ENCODE measurements at places on chromosomes 4 and X.
A peak's percentile ranks its signal among the peaks of the same experiment; 100 is the strongest.

DNA sequence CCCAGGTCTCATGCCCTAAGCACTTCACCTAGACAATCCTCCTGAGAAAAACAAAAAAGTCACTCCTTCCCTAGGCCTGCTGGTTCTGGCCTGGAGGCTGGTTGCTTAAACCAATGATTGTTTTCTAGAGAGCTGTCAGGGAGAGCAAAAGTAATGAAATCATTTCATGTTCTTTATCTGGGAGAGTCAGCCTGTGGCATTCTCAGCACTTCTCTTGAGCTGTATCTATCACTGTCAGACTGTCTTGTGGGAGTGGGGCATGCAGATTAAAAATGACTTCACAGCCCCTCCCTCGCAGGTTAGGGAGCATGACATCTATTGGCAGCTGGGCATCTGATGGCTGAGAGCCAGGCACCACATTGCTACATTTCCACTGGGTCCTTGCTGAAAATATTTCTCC lies 20.4 kb upstream of the TMEM154 start:
- DNase-seq: no peak

DNA sequence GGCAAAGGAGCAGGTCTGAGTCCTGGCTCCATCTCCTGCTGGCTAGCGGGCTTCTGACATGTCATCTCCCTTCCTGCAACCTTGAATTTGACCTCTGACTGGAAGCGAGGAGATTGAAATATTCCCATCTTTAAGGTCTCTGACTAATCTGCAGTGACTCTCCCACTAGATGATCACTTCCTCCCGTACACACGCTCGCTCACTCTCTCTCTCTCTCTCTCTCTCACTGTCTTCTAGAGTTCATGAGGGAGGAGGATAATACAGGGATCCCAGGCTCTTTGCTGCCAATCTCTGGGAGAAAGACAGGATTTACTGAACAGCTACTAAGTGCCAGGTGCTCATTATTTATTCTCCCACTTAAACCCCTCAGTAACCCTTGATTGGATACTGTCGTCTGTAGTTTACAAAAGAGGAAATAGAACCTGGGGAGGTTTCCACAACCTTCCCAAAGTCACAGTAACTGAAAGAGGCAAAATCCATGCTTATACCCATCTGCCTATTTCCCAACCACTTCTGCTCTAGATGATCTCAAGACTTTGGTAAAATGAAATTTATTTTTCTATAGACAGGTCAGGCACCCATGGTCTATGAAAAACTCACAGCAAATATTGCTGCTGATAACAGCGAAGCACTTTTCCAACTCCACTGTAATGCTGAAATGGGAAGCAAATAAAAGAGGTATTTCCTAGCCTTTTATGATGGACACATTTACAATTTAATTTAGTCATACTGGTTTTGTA lies 193.5 kb upstream of the C1QTNF7 start:
- DNase-seq: peak; percentile 84

GRCh38 chr4:6128221-6128850 lies 72.0 kb downstream of the JAKMIP1 start:
- no peak for DNase-seq

DNA sequence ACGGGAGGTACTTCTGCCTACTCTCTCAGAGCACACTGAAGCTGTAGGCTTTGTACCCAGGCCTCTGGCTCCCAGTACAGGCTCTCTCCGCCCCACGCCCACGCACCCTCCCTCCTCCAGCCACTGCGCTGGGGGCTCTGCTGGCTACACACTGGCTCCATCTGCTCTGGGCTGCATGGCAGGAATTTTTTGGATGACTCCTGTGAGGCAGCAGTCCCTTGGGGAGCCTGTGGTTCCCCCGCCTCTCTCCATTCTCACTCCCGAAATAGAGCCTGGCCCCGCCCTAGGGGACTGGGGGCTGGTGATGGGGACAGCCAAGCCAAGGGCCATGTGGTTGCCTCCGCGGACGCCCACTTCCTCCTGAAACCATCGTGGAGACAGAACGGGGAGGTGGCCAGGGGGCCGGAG lies 58.1 kb upstream of the ADRA2C start:
- DNase-seq: peak; percentile 55

DNA sequence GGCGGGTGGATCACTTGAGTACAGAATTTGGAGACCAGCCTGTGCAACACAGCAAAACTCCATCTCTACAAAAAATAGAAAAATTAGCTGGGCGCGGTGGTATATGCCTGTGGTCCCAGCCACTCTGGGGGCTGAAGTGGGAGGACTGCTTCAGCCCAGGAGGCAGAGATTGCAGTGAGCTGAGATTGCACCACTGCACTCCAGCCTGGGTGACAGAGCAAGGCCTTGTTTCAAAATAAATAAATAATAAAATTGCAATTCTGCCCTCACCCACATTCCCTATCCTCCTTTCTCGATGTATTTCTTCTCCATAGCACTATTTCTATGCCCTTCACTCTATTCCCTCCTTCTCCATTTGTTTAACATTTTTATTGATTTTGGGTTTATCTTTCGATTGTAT lies 8.7 kb upstream of the SLAIN2 start:
- no peak for DNase-seq

DNA sequence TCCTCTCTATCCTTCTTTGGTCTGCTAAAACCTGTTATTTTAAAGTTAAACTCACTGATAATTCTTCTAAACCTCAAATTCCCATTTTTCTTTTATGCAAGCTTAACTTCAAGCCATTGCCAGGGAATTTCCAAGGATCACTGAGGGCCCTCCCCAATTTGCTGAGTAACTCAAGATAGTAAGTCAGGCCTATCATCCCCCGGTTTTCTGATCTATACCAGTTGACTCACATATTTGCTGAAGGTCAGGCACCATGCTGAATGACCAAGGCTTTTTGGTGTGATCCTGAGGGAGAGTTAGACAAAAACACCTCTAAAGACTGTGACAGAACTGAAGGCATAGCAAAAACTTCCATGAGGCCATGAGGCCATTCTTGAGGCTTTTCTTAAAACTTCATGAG lies 1301.9 kb downstream of the PCDH7 start:
- no peak for DNase-seq

- DNase-seq: peak; percentile 83
Measured at GRCh38 chr4:187656959-187657358, 338.6 kb upstream of the ZFP42 start.

DNA sequence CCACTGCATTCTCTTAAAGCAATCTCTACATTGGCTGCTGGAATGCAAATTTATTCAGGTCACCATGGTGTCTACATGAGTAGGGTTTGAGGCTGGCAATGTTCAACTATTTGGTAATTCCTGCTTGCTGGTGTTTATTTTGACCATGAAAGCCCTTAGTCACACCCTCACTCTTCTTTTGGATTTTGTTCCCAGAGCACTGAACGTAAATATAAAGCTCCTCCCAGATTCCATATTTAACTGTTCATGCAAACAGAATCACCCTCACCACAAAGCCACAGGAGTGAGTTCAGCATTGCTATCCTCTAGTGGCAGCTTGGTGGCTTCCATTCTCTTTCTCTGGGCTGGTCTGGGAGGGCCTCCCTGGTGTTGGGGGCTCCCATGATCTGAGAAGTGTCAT lies 82.8 kb downstream of the LNX1 start:
- peak; percentile 89 for DNase-seq

DNA sequence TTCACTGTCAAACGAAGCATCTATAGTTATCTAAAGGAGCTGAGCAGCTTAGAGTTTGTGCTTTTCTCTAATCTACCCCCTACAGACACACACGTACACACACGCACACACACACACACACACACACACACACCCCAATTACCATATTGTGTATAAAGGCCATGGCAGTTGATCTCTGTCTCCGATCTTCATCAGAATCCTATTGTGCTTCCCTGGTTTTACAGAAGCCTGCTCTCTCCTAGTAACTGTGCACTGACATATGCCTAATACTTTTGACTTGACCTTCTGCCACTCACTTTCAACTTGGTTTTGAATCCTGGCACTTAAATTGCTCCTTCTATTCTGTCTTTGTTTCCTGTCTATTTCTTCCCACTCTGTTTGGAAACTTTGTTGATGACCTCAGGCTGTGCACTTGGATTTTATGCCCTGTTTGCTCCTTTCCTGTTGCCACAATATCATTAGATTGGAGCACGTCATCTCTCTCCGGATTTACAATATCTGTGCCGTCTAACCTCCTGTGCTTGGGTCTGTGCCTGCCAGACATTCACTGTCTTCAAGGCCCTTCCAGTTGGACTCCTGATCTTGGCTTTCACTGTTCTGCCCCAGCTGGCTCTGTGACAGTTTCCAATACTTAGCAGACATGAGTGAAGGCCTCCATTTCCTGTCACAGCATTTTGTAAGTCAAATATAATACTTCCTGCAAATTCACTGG lies 928.1 kb downstream of the FAT4 start:
- DNase-seq: no peak

GRCh38 chrX:84339507-84340364 lies 151.7 kb upstream of the RPS6KA6 start:
- DNase-seq: peak; percentile 40

DNA sequence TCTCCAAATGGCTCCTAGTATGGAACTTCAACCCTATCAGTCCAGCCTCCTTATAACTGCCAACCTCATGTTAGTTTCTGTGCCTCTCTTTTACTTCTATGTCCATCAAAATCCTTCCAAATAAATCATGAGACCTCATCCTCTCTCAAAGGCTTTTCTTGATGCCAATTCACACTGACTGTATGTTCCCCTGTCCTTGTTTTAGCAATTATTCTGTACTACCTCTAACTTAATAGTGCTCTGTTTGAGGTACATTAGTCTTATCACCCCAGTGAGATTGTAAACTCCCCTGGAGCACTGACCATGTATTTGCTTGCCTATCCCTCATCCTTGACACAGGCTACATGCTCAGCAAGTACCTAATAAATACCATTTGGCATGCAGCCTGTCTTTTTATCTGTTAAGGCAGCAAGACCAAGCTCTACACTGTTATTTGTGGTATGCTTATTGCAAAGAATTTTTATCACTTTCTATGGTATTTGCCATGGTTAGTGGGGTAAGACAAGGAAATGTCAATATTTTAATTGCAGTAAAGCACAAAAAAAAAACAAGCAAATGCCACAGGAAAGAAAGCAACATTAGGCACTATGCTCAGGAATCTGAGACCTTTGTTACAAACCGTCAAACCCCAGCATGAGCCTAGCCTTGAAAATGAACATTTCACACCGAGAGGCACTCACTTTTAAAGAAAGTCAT lies 119.2 kb downstream of the SMARCA1 start:
- DNase-seq: peak; percentile 34

GRCh38 chr4:112185334-112185733 lies 40.1 kb downstream of the FAM241A start:
- DNase-seq: no peak

All from EH (cell line).